HuH-7 (cell line): ENCODE measurements at places on chromosomes 12 and 14.
A peak's percentile ranks its signal among the peaks of the same experiment; 100 is the strongest.

- DNase-seq: no peak
These were observed 4.7 kb downstream of the KLRK1 start for GRCh38 chr12:10385166-10385613.

- no peak for DNase-seq
These were observed 7.7 kb downstream of the CBX5 start for GRCh38 chr12:54272214-54272613.

DNA sequence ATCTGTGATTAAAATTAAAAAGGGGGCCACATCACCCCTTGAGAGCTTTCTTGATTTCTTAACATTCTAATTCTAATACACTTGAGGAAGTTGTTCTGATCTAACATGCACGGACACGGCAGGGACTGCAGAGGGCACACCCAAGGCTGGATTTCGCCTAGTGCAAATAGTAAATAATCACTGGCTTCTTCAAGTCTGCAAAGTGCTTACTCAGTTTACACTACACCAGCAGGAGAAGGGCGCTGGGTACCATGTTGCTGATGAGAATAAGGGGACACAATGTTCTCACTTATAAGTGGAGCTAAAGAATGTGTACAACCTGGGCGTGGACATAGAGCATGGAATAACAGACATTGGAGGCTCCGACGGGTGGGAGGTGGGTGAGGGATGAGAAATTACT, 34.2 kb downstream of the TBX5 start:
- no peak for DNase-seq

- no peak for DNase-seq
These were observed 34.0 kb downstream of the EMP1 start for GRCh38 chr12:13230500-13230899.

GRCh38 chr12:15532364-15532977, 210.2 kb downstream of the PTPRO start:
- peak; percentile 18 for DNase-seq

- DNase-seq: no peak
These were observed 8.0 kb upstream of the ACTN1 start for GRCh38 chr14:68986926-68987652.

- no peak for DNase-seq
These were observed 1.8 kb downstream of the SMIM41 start for GRCh38 chr12:52081263-52081733.

DNA sequence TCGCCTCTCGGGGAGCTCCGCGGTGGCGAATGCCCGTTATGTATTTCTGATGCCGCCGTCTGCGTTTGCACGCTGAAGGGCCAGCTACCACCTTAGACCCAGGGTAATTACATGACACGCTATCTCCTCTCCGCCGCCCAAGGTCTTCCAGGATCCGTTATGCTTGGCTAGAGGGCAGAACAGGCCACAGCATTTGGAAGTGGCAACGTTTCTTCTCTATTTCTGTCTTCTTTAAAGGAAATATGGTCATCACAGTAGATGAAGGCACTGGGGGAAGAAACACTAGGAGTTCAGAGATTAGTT, 861 bp upstream of the MDGA2 start:
- no peak for DNase-seq
